ENCODE measurements at places on chromosomes 13 and 19.

DNA sequence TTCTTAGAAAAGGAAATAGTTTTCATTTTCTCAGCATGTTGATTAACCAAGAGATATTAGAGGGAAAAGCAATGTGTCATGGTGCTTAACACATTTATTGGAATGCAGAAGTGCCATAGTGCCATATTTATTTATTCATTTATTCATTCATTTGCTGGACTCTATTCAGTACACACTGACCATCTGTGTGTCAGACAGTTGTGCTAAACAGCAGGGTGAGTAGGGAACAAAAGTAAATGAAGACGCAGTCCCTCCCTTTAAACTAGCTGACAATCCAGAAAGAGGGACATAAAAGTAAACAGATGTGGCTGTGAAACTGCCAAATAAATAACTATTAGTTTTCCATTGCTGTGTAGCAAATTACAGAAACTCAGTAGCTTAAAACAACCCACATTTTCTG, 323.7 kb downstream of the MTUS2 start:
- DNase-seq, result no peak

GRCh38 chr19:17323964-17324332, 10.7 kb downstream of the ANO8 start:
- no peak for DNase-seq

GRCh38 chr19:19444681-19445155, 39.2 kb downstream of the GATAD2A start:
- DNase-seq, result peak; percentile 82

DNA sequence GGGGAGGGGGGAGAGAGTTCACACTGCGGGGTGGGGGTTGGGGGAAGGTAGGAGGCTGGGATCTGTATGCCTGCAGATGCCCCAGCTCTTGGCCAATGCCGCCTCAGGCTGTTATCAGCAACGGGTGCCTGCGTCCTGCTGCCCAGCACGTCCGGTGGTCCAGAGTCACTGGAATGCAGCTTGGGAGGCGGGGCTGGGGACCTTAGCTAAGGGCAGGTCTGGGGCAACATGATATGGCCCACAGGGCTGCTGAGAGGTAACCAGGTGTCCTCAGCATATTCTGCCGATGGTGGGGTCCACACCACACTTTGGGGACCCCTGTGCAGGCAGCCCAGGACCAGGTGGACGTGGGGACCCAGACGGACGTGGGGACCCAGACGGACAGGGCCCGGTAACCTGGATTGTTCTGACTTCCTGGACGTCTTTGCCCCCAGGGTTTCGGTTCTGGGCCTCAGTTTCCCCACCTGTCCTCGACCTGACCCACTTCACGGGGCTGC, 668 bp upstream of the ARHGAP45 start:
- DNase-seq, result no peak

DNA sequence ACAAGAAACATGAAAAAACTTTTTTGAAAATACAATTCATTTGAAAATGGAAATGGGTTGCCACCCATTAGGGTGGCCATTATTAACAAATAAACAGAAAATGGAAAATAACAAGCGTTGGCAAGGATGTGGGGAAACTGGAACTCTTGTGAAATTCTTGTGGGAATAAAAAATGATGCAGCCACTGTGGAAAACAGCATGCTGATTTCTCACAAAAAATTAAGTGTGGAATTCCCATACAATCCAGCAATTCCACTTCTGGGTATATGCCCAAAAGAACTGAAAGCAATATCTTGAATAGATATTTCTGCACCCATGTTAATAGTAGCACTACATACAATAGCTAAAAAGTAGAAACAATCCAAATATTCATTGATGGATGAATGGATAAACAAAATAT, 165.2 kb downstream of the DCLK1 start:
- no peak for DNase-seq

DNA sequence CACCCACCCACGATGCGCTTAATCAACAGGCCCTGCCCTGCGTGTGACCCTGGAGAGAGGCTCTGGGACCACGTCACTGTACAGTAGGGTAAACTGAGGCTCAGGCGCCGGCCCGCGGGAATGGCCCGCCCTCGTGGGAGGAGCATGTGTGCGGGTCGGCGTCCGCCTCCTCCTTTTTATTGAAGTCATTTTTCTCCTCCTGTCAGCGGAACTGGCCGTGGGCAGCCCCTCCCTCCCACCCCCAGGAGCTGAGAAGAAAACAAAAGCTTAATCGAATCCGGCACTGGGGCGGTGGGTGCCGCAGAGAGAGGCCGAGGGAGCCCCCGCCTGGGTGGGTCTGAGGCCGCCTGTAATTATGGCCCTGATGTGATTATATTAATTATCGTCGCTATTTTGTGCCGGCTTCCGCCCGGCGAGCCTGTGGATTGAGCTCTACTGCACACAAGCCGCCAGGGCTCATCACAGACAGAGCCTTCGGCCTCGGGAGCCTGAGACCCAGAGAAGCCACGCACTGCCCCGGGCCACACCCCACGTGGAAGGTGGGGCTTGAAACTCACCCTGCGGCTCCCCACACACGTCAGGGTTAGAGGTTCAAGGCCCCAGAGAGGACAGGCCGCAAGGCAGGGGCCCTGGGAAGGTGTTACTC, 7.0 kb downstream of the C2CD4C start:
- DNase-seq, result no peak

DNA sequence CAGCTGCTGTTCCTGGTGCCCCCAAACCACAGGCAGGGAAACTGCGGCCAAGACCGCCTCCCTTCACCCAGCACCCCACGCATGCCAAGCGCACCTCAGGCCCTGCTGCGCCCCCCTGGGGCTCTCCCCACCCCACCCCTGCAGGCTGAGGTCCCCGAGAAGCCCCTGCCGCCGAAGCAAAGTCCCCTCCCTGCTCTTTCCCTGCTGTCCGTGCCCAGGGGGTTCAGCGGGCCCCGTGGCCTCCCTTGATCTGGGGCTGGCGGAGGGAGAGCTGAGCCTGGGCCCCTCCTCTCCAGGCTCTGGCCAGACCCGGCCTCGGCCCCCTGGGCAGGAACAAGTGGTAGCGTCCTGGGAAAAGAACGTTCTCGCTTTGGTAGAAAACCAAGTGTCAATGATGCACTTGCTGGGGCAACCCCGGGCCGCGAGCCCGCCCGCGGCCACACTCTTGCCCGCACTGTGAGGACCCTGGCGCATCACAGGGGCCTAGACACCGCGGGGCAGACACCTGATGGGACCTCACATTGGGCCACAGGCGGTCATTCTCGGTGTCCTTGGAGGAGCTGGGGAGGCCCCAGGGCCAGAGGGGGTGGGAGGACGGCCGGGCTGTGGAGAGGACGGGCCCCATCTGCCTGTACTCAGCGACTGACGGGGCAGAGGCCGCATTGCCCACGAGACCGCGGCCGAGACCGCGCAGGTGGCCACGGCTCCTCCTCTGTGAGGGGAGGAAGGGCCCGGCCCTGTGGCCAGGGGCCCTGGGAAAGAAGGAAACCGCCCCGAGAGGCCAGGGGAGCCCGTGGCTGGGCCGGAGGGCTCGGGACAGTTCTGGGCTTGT, 29.0 kb downstream of the GPX4 start:
- peak; percentile 32 for DNase-seq

DNA sequence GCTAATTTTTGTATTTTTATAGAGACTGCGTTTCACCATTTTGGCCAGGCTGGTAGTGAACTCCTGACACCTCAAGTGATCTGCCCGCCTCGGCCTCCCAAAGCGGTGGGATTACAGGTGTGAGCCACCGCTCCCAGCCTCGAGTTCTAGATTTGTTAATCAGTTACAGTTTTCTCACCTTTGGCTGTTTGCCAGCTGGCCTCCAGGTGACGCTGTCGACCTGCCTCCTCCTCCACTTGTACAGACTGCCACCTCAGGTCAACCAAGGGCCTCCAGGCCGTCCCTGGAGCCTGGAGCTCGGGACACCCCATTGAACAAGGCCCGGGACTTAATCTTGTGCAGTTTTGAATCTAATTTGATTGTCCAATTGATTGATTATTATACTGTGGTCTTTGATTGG, 45.5 kb downstream of the IER2 start:
- peak; percentile 54 for DNase-seq

GRCh38 chr19:38055010-38055409, 148.0 kb downstream of the SIPA1L3 start:
- no peak for DNase-seq

DNA sequence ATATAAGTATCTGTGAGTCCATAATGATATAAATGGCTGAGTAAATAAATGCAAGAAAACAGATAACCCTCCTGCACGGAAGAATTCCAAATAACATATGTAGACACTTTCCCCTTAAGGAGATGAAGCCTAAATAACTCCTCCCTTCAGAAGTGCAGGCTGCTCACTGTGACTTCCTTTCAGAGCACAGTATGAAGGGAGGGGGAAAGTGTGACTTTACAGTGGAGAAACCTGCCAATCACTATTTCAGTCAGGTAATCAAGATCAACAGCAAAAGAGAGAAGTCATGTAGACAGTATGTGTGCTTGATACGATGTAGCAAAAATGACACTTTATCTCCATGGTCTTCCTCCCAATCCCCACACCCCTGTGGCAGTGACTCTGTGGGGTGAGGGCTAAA, 7.1 kb downstream of the GGACT start:
- DNase-seq, result no peak

- no peak for DNase-seq
Observed at GRCh38 chr13:40640202-40640601, 26.2 kb downstream of the FOXO1 start.

Data from KBM-7 (cell line).